ENCODE measurements at places on chromosomes 12 and 14.
A peak's percentile ranks its signal among the peaks of the same experiment; 100 is the strongest.

DNA sequence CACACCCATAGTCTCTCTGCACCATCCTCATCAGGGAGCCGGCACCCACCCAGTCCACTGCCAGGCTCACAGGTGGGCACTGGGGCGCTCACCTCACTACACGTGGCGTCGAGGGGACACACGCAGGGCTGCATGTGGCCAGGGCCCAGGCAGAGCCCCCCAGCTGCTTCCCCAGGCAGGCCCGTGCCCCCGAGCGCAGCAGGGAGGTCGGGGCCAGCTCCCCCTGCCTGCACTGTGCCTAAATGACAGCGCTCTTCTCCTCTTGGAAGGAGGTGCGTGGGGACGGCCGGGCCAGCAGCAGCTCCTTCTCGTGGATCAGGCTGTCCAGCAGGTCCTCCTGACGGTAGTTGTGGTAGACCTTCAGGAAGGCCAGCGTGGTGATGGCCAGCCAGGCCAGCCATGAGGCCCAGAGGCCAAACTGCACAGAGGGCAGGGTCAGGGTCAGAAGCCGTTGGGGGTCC is 11.3 kb downstream of the TMEM179 start:
- DNase-seq, result no peak

DNA sequence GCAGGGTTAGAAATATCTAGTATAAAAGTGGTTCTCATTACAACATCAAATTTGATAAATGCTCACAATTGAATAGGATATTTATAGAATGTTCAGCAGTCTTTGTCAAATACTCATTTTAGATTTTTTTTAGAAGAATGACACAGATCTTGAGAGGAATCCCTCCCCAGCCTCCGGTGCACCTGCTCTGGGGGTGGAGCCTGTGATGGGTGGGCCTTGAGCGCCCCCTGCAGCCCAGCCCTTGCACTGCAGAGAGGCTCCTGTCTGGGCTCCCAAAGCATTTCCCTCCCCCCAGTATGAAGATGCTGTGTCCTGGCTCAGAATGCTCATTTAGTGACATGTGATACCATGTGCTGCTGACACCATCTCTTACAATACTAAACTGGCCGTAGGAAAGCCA is 792.3 kb downstream of the TMEM121 start:
- DNase-seq, result no peak

DNA sequence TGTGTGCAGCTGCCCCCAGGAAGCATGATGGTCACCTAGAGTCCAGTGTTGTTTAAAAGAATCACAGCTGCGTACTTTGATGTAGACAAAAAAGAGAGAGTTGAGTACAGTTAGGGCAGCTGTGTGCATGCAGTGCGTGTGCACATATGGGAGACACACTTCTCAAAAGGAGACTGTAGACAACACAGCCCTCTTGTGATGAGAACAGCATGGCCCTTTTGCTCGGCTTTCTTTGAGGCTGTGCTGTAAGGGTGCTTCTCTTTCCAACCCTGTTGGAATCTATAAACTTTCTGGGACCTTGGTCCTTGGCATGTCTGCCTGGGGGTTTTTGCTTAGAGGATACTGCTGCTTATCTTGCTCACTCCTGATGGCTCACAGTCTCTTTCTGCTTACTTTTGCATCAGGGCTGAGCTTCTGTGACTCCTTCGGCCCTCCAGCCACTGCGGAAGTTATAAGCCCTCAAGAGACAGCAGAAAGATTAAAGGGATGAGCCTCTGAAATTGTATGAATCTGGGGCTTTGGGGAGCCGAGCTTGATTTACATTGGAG is 102.9 kb downstream of the DYRK2 start:
- DNase-seq, result no peak

DNA sequence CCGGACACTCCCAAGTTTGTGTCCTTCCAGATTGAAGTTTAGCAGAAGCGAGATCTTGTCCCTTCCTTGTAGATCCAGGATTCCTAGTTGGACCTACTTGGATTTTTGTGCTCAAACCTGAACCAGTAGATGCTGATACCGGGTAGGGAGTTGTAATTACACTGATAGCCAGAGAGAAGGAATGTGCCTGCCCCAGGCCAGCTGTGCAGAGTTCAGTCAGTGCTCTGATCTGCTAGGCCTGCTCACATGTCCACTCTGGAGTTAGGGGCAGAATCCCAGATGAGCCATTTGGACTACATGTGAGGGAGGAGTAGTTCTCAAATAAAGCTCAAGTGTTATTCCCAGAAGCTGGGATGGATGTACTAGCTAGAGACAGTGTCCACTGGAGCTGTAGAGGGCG is 65.7 kb downstream of the PRKCH start:
- no peak for DNase-seq

GRCh38 chr12:22018860-22019259 is 27.2 kb upstream of the CMAS start:
- no peak for DNase-seq

- peak; percentile 26 for DNase-seq
Observed at GRCh38 chr14:58584383-58584782, 53.4 kb upstream of the DACT1 start.

GRCh38 chr14:57549765-57550420 is 56.2 kb upstream of the CCDC198 start:
- DNase-seq, result no peak

DNA sequence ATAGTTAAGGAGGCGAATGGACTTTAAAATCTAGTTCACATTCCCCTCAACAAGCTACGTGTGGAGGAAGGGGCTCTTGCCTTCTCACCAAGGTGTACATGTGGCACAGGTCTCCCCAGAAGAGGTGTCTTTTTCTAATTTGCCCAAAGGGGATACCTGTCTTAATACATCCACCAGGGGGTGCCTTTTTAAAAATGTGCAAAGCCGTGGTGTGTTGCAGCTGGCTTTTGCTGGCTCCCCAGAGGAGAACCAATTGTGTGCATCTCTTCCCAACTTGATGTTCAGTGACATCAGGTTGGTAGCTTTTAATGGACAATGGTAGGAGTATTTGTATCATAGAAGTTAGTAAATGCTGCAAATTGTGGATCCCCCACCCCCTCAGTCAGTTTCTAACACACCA is 33.8 kb downstream of the CREBL2 start:
- peak; percentile 14 for DNase-seq
